ENCODE measurements at places on chromosomes 5 and 9. TPM values are rescaled to one million over a fixed set of nuclear protein-coding genes. Genes with fewer than 3 reads are reported as not detected.

- no peak overlapping the region for H3K4me3 ChIP-seq
- no peaks in the 10 kb centered on the region for H3K36me3 ChIP-seq
- peaks cover 9% of the 10 kb centered on the region for H3K27me3 ChIP-seq
- DNase-seq, result no peak
- H3K4me1 ChIP-seq, result peaks cover 9% of the 10 kb centered on the region
- no peak overlapping the region for H3K27ac ChIP-seq
Observed at GRCh38 chr9:133874060-133874657, 118.0 kb downstream of the VAV2 start.

- peaks cover 1% of the 10 kb centered on the region for H3K27me3 ChIP-seq
- H3K36me3 ChIP-seq, result no peaks in the 10 kb centered on the region
- no peak overlapping the region for H3K4me3 ChIP-seq
- DNase-seq, result no peak
- no peaks in the 10 kb centered on the region for H3K4me1 ChIP-seq
- no peak overlapping the region for H3K27ac ChIP-seq
Observed at GRCh38 chr9:2568689-2569088, 52.9 kb upstream of the VLDLR start.

- no peaks in the 10 kb centered on the region for H3K4me1 ChIP-seq
- no peaks in the 10 kb centered on the region for H3K36me3 ChIP-seq
- no peak overlapping the region for H3K27ac ChIP-seq
- no peak overlapping the region for H3K4me3 ChIP-seq
- no peak for DNase-seq
Observed at GRCh38 chr5:124236361-124237205, 509.9 kb downstream of the ZNF608 start.

DNA sequence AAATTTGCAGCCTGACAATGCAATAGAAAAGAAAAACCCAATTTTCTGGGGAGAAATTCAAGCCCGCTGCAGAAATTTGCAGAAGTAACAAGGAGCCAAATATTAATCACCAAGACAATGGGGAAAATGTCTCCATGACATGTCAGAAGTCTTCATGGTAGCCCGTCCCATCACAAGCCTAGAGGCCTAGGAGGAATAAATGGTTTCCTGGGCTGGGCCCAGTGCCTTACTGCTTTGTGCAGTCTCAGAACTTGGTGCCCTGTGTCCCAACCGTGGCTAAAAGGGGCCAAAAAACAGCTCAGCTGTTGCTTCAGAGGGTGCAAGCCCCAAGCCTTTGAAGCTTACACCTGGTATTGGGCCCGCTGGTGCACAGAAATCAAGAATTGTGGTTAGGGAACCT lies 23.6 kb upstream of the EGFLAM start:
- H3K27ac ChIP-seq, result no peak overlapping the region

ORM2 gene
- not detected for total RNA-seq

Measured in activated CD4-positive, alpha-beta T cell treated with anti-CD3 and anti-CD28 coated beads, Interleukin-2, amount 10 ng/mL, durations not matched to agents 7 days and 5 days (primary cell).